Stimulated activated naive CD8-positive, alpha-beta T cell treated with anti-CD3 and anti-CD28 coated beads, Interleukin-15, Interleukin-2, amounts not matched to agents 100 U/mL and 50 U/mL, for 24 hours (primary cell): ENCODE measurements at places on chromosomes 3 and 15.

GRCh38 chr3:194014756-194015155, 121.2 kb upstream of the HES1 start:
- DNase-seq, result no peak

DNA sequence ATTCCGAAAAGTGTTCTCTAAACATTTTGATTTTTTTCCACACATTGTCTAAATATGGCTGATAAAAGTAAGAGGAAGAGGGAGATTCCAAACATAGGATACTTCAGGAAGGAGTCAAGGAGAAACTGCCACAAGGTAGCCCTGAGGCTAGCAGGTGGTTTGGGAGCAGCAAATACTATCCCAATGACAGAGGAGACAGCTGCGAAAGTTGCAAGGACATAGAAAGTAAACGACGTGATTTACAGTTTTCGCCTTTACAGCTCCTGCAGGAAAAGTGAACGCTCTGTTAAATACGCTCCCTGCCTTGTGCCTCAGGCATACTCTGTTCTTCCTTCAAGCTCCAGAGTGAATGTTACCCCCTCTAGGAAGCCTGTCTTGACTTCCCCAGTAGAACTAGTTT, 3.7 kb upstream of the FETUB start:
- no peak for DNase-seq

DNA sequence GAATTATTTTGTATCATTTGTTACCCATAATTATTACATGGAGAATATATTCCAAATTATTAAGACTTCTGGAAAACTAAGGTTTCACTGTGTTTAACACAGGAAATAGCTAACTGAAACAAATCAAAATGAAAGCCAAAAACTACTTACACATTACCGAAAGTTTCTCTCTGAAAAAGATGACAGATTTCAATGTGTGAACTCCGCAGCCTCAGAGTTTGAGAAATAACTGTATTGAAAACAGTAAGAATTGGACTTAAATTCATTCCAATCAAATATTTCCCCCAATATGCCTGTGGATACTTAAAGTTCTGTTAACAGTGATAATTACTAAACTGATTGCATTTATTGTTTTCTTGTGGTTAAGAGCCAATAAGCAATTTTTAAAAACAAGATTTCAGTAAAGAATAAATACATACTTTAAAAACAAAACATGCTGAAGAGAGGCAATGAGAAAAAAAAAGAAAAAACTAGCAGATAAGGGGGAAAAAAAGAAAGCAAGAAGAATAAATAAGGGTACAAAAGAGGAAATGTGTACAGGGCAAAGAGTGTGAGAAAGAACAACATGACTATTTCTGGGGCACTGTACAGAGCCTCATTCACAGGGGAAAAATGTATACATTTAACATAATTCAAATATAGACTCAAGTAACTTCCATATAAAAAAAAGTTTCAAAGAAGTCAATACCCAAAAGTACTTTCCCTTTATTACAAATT, 30.7 kb downstream of the DENND4A start:
- DNase-seq, result no peak

GRCh38 chr3:26428992-26429391, 193.6 kb upstream of the LRRC3B start:
- DNase-seq, result no peak

GRCh38 chr15:66153549-66154415, 99.8 kb downstream of the MEGF11 start:
- DNase-seq, result no peak

GRCh38 chr3:61439122-61439458, 122.3 kb upstream of the PTPRG start:
- no peak for DNase-seq

DNA sequence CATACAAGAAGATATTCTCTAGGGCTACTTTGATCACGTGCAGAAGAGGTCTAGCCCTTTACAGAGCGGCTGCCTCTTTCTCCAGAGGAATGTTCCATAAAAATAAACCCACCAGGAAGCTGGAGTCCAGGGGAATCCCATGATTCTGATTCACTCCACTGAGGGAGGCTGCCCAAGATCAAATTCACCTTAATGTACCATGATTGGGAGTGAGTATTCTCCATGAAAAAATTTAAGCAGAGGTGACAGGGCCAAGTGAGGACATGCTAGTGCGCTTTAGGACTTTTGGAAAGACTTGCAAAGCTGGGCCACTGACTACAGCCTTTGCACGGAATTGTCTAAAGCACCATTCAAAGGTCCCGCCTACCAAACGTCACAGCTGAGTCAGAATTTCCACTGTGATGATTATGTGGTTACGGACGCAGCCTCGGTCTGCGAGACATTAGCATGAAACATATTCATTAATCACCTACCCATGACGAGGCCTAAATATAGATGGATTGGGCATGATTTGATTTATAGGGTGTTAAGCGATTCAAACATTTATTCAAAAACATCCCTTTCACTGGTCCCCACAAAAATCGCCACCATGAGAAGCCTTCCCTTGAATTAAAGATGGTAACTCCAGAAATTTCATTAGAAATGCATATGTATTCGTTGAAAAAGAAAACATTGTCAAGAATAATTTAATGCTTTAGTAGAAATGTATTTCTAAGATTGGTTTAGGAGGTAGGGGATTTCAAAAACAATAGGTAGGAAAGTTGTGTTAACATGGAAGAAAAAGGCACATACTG, 152.6 kb downstream of the GREM1 start:
- DNase-seq, result no peak

DNA sequence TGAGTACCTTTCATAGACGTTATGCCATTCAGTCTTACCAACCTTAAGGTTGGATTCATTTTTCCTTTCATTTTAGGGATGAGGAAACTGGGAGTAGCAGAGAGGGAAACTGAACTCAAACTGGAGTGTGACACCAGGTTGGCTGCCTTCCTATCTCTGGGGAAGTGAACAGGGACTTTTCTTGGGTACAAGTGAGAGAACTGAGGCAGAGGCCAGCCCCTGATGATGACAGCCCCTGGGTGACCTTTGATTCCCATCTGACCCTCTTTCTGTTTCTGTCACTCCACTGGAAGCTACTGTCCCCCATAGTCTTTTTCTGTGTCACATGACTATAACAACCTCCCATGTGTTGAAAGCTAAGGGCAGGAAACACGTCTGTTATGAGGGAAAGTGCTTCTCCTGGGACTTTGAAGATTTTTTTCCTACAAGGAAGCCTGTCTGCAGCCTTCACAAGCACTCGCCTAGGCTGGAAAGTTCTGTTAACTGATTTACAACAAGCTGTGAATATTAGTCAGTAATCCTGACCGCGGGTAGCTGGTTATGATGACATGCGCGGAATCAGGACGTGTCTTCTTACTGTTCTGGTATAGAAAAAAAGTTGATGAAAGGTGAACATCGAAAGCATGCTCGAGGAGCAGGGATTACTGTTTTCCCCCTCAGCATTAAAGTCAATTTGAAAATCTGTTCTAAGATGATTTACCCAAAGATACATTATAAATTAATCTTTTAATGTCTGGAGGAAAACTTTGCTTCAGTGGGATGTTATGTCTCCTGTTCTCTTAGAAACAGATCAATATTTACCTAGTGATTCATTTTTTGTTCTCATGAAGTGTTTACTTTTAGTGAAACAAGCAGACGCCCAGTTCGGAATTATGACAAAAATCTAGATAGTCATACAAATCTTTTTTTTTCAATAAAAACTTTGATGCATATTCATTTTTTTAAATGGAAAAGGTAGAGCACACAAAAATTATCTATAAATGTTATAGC, 31.5 kb downstream of the ABHD2 start:
- DNase-seq, result no peak

GRCh38 chr3:126100269-126100633, 16.3 kb upstream of the SLC41A3 start:
- no peak for DNase-seq

GRCh38 chr3:112539825-112540650, 21.7 kb downstream of the ATG3 start:
- DNase-seq, result no peak

GRCh38 chr3:12316729-12317351, 28.0 kb downstream of the PPARG start:
- DNase-seq, result no peak

DNA sequence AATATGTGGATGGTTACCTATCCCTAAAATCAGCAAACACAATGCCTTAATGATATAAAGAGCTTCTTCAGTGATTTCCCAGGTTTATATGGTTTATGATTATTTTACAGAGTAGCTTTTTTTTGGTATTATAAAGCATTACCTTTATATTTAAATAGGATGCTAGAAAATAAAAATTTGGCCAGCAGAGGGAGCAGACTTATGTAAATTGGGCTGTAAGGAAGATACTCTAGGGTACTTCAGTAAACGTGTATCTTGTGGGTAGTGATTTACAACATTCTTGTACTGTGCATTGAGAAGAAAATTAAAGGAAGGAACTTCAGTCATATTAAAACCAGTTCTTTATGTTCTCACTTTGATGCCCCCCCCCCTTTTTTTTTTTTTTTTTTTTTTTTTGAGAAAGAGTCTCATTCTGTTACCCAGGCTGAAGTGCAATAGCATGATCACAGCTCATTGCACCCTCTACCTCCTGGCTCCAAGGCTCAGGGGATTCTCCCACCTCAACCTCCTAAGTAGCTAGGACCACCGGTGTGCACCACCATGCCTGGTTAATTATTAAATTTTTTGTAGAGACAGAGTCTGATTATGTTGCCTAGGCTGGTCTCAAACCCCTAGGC, 167.9 kb downstream of the BBX start:
- DNase-seq, result no peak

DNA sequence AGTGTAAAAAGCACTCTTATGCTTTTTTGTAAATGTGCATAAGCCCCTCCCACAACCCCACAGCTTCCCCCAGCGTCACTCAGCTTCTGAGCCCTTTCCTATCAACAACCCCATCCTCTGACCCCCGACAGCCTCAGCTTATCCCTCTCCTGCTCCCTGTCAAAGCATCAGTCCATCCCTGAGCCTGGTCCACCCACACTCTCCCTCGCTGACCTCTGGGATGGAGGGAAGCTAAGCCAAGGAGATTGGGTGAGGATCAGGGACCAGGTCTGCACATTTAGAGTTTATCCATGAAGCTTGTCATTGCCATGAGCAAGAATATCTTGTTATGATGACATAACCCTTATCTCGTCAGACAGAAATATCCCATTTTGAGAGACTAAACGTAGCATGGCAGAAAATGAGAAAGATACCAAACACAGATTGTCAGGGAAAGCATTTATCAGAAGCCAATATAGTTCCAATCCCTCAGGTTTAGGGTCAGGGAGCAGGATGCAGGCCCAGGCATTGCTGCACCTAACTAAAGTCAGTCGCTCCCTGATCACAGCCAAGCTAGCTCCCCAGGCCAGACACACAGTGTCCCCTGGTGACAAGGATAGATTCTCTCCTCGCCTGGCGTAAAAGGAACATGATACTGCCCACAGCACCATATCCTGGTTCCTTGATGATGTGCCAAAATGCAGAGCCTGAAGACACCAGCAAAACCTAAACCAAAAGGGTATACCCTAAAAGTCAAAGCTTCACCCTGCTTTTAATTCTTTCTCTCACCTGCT, 66.9 kb downstream of the DCLK3 start:
- DNase-seq, result no peak

DNA sequence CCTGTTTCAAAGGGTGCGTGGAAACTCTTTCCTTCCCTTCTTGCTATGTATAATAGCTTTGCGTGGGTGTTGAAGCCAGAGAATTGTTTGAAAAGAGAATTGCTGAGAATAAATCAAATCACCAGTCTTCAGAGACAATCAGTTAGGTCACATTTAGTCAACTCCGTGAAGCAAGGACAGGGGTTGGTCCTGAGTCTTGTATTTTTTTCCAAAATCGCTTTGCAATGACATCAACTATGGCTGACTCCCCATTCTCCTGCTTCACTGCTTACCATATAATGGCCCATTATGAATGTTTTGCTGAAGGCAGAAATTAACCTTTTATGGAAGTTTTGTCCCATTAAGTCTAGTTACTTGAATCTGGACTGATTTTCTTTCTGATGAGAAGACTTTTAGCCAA, 852.8 kb downstream of the AGBL1 start:
- no peak for DNase-seq

GRCh38 chr3:56005196-56005805, 463.0 kb downstream of the ERC2 start:
- no peak for DNase-seq

- no peak for DNase-seq
Observed at GRCh38 chr15:49860101-49860500, 239.3 kb downstream of the DTWD1 start.

- DNase-seq, result no peak
Observed at GRCh38 chr3:44355362-44356033, 16.9 kb downstream of the TCAIM start.

DNA sequence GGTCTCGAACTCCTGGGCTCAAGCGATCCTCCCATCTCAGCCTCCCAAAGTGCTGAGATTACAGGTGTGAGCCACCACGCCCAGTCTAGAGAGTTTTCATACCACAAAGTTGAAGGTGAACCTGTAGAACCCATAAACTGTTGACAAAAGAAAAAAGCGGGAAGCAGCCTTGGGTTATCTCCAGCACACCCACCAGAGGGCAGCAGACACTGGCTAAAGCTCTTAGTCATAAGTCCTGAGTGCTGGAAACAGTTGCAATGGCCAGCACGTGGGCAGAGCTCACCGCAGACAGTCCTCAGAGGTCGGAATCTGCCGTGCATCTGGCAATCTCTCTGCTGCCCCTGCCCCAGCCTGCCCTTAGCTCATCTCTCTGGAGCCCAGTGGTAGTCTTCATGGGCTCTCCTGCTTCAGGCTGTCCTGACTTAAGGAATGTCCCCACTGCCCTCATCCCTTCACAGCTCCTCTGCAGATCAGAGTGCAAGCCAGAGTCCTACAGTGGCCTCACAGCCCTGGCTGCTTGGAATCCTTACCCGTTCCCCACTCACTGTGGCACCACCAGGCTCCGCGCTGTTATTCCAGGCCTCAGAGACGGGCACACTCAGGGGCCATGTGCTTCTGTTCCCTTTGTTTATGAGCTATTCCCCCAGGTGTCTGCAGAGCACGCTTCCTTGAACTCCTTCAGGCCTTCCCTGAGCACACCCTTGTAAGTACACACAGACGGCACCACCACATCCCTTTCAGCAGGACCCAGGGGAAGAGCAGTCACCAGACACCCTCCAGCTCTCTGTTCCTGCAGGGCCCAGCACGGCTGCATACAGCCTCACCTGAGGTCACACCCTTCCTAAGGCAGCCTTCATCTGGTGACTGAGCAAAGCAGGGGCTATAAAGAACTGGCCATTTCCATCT, 8.8 kb upstream of the ELP6 start:
- DNase-seq, result peak; percentile 83

DNA sequence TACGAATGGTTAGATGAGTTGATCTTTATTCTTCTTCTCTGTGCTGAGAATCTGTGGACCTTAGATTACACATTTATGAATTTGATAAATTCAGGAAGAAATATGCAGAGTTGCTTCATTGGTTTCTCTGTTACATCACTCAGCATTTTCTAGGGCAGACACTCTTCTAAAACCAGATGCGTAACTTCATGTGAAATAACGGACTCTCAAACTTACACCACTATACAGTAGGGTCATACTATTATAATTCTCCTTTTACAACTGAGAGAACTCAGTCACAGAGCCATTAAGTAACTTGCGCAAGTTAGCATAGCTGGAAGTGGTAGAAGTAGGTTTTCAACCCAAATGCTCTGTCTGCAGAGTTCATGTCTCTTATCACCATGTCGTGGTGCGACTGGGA, 5.7 kb downstream of the TMEM207 start:
- no peak for DNase-seq

- DNase-seq, result no peak
Observed at GRCh38 chr3:160607826-160608225, 42.5 kb upstream of the KPNA4 start.

GRCh38 chr3:49013738-49014660, 4.4 kb downstream of the DALRD3 start:
- DNase-seq, result peak; percentile 63
